ENCODE measurements at places on chromosomes 11 and 22.

DNA sequence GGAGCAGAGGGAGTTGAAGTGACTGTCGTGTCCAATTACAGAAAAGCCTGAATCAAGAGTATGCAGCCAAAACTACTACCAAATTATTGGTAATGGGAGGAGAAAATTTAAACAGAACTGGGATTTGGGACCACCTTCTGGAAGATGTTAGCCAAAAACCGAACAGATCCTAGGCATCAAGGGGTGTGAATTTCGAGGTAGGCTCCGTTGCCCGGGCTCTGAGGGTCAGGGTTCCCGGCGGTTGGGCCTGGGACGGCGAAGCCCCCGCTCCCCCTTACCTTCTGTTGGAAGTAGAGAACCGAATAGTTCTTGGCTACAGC, 313 bp downstream of the PRCP start:
- DNase-seq, result no peak

GRCh38 chr11:90803831-90804230, 581.0 kb upstream of the CHORDC1 start:
- no peak for DNase-seq

DNA sequence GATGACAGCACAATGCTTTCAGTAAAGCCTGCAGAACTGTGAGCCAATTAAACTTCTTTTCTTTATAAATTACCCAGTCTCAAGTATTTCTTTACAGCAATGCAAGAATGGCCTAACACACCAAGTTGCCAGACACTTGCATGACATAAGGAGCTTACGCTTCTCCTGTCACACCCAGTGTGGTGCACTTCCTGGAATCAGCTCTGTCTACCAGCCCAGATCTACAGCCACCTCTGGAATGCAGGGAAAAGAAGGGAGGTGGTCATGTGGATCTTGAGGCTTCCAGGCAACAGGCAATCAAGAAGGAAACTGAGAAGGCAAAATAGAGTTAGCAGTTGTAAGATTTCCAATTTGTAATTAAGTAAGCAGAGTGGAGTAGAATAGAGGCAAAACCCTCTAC, 37.4 kb upstream of the SESN3 start:
- DNase-seq, result no peak

GRCh38 chr11:67373648-67374570, 511 bp upstream of the CLCF1 start:
- DNase-seq, result peak; percentile 59

DNA sequence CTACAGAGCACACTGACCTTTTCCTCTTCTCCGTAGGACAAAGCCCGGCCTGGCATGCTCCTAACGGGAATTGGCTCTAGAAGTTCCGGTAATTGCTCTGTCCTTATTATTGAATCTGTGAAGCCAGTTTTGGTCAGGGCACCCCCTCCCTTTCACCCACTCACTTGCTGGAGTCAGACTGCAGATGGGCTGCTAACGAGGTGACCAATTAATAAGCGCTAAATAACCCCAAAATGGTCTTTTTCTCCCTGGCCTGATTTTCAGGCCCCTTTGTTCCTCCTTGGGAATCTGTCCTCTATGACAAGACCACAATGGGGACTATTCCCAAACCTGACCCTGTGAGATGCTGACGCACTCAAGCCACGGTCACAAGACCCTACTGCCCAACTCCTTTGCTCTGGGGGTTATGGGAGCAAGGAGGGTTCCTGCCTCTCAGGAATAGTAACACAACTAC, 610.0 kb upstream of the CADM1 start:
- DNase-seq, result no peak

DNA sequence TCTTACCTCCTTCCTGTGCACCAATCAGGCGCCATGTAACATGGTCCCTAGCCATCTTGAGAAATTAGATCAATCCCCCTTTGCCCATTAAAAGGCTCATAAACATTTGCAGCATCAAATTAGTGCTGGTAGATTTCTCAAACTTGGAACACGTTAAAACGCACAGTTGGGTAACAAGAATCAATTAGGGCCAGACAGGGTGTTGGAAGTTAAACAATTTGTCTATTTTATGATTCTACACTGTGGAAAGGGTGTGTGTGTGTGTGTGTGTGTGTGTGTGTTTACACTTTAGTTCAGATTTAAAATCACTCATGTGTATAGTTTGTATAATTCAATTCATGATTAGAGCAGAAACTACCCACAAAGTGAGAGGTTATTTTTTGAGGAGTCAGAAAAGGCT, 682.0 kb downstream of the OPCML start:
- no peak for DNase-seq

- DNase-seq, result peak; percentile 42
These were observed 21.1 kb upstream of the UPK3A start for GRCh38 chr22:45263463-45264269.

- DNase-seq, result no peak
These were observed 7.7 kb upstream of the ANO3 start for GRCh38 chr11:26324270-26324669.

GRCh38 chr11:120123946-120124345, 14.0 kb downstream of the TRIM29 start:
- no peak for DNase-seq

DNA sequence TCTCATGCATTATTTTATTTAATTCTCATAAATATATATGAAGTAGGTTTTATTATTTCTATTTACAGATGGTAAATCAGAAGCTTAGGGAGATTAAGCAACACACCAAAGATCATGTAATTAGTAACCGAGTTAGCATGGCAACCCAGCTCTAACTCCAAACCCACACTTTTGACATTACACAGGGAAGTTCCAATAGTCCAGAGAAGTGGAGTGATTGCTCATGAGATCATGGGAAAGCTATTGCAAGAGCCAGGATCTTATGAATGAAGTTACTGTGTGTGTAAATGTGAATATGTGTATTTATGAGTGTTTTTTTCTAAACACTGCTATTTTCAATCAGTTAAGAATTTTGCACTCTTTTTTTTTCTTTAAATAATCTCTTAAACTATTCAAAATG, 225.8 kb upstream of the KIRREL3 start:
- DNase-seq, result no peak

GRCh38 chr11:111966678-111967077, 29.5 kb downstream of the DIXDC1 start:
- DNase-seq, result no peak

- DNase-seq, result no peak
These were observed 52.4 kb upstream of the INCENP start for GRCh38 chr11:62071408-62071807.

DNA sequence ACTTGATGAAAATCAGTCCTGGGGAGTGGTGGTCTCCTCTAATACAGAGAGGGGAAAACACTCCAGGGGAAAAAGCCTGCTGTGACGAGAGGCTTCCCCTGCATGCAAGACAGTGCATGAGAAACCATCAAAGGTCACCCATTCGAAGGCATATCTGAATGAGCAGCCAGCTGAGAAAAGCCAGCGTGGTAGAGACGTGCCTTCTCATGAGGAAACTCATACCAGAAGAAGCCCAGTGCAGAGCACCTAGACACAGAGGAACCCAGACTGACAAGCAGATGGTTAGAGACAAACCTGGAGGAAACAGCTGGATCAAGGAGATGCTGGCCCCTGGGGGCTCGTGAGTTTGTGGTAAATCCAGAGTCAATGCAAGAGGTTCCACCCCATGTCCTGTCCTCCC, 534.8 kb downstream of the BRD1 start:
- no peak for DNase-seq

- DNase-seq, result no peak
These were observed 947.9 kb upstream of the CHORDC1 start for GRCh38 chr11:91170711-91171110.

- no peak for DNase-seq
These were observed 18.6 kb upstream of the NXPE4 start for GRCh38 chr11:114614127-114614720.

DNA sequence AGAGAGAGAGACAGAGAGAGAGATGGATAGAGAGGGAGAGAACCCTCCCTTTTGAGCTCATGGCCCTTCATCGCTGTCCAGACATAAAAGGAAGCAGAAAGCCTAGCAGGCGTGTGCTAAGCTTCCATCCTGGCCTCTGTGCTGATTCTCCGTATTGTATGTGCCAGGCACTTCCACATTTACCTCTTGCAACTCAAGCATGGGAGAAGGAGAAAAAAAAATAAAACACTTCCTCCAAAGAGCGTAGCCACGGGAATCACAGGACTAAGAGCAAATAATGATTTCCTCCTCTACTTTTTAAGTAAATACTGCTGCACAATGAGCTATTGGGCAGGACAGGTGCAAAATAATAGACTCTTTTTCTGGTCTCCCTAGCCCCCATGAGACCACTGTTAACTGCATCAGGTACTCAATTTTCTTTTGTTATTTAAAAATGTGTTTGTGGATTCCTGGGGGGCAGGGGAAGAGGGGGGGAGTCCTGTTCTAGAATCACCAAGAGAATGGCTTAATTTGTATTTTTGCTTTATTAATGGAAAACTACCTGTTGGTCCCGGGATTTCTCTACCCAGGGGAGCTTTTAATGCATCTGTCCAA, 154.3 kb downstream of the NXPE2 start:
- DNase-seq, result peak; percentile 96

- DNase-seq, result peak; percentile 63
These were observed at the start of gene DAGLA for GRCh38 chr11:61679893-61680621. TSS of gene DAGLA (plus strand) at chr11:61680391. CDS start at chr11:61720156, 39,765 bp downstream.

- peak; percentile 89 for DNase-seq
These were observed at the start of gene RHOG for GRCh38 chr11:3840870-3841425. TSS of gene RHOG (minus strand) at chr11:3840959. CDS start at chr11:3828138, 12,821 bp downstream.

GRCh38 chr22:32606181-32606580, 131.6 kb downstream of the FBXO7 start:
- no peak for DNase-seq

DNA sequence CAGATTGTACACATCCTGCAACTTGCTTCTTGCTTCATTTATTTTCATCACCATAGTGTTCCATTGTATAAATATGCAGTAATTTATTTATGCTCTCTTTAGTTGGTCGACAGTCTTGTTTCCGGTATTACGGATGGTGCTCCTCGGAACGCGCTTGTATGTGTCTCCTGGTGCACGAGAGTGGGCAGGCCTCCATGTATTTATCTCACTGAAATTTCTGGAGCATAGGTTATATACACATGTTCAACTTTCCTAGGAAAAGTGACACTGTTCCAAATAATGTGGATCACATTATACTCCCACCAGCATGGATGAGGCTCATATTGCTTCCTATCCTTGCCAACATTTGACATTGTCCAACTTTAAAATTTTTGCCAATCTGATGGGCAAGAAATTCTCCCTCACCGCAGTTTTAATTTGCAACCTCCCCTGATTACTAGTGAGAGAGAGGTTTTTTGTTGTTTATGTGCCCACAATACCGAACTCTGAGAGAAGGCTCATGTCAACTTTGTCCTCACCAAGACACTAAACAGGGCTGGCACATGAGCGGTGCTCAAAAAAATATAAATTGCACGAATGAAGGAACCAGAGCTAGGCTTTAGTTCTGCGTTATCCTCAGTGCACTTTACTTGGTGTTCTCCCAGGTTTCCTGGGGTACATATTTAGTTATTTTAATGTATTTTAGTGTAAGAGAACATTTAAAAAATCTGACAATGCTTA, 3.8 kb downstream of the CSNK2A3 start:
- no peak for DNase-seq

GRCh38 chr11:35853971-35854370, 89.9 kb upstream of the LDLRAD3 start:
- no peak for DNase-seq

DNA sequence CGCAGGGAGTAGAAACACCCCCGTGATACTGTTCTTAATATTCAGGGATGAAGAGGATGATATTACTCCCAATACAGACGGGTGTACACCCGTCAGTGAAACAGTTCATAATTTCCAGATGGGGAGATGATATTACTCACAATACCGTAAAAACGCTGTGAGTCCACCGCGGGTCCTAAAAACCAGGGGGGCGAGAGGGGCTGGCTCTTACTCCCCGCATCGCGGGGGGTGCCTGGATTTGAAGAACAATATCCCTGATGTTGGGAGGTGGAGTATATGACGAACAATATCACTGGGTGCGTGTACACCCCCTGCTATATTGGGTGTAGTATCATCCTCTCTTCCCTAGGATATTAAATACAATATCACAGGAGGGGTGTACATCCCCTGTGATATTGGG, 20.5 kb upstream of the APOL5 start:
- DNase-seq, result no peak

Data from NCI-H146 (cell line).